Amygdala (tissue), 56 donors: ENCODE measurements at places on chromosomes 5 and 9.

GRCh38 chr9:37992924-37993349 is 76.1 kb downstream of the SHB start:
- DNase-seq, result no peak

- no peak for DNase-seq
Measured at GRCh38 chr5:42720251-42720650, 36.4 kb upstream of the CCDC152 start.

GRCh38 chr9:71479621-71480020 is 288.7 kb downstream of the CEMIP2 start:
- no peak for DNase-seq

DNA sequence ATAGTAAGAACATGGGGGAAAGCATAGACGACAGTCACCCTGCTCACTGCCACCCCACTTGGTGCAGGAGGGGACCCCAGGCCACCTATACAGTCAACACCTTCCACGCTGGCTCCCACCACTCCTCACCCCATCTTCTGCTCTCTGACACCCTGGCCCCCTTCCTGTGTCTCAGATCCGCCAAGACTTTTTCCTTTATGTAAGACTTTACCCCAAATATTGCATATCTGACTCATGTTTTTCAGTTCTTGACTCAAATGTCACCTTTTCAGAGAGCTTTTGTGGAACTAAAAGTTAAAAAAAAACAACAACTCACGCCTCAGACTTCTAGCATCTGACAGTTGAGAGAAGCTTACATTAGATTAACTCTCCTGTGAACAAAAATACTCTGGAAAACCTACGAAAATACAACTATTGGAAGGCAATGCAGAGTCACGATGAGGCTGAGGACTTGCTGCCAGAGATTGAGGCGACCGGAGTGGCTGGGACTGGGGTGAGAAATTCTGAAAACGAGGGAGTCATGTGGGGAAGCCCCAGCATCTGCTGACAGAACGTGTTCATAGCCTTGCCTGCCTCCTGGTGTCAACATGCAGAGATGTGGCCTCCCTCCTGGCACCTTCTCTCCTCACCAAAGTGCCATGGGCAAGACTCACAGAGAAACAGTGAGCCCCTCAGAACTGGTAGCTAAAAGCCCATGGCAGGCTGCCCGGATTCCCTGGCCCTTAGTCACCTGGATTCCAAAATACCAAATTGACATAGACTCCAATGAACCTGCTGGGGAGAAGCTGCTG is 22.4 kb upstream of the FCN2 start:
- DNase-seq, result no peak

DNA sequence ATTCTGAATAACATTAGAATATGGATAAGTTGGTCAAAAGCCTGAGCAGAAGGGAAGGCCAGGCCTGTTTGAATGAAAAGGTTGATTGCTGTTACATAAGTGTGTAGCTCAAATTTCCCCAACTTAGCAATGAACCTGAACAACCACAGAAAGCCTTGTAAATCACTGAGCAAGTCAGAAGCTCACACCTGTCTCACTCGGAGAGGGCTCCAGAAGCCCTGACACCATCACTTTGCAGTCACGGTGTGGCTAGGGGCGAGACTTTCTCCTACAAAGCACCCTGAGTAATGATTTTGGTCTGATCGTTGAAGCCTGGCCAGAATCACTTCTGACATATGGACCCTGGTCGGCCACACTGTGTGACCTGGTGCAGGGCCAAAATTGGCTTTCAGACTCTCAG is 62.0 kb downstream of the MTX3 start:
- no peak for DNase-seq

DNA sequence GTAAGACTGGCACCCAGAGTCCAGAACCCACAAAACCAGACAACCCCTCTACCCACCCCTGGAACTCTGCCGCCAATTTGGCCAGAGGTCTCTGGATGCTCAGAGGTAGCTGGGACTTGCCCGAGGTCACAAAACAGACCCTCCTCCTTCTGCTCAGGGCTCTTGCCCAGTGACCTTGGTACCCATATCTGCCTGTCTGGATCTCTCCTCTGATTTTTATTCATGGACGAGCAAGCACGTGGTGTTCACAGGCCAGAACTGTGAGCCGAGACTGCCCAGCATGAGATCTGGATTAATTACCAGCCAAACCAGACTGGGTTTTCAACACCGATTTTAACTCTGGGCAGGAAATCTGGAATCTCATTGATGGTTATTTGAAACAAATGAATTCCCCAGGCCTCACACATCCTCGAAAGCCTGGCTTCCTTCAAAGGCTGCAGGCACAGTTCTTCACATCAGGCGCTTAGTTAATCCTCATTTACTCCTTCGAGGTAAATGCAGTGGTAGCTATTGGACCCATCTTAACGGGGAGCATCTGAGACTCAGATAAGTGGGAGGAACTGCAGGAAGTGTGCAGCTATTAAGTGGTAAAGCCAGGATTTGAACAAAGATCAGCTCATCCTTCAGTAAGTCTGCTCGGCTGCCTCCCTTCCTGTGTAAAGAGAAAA is 21.4 kb downstream of the COL27A1 start:
- DNase-seq, result no peak

GRCh38 chr5:53568871-53569270 is 8.4 kb downstream of the NDUFS4 start:
- DNase-seq, result no peak

DNA sequence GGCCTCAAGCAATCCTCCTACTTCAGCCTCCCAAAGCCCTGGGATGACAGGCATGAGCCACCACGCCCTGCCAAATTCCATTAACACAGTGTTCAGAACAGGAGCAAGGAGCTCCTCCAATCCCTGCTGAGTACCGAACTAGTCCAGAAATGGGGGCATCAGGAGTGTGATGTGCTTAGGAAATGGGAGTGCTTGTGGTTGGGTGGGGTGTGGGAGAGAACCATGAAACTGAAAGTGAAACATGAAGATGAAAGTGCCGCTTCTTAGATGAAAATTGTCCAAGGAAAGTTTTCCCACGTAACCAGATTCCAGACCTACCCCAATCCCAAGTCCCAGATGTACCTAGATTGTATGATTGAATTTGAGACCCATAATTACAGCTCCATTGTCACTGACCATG is 16.7 kb upstream of the ZNF131 start:
- no peak for DNase-seq

GRCh38 chr5:148937239-148937638 is 110.8 kb downstream of the ADRB2 start:
- no peak for DNase-seq

GRCh38 chr9:99303177-99303576 is 81.1 kb downstream of the SEC61B start:
- DNase-seq, result no peak

GRCh38 chr9:69136779-69137178 is 37.3 kb upstream of the TJP2 start:
- no peak for DNase-seq

DNA sequence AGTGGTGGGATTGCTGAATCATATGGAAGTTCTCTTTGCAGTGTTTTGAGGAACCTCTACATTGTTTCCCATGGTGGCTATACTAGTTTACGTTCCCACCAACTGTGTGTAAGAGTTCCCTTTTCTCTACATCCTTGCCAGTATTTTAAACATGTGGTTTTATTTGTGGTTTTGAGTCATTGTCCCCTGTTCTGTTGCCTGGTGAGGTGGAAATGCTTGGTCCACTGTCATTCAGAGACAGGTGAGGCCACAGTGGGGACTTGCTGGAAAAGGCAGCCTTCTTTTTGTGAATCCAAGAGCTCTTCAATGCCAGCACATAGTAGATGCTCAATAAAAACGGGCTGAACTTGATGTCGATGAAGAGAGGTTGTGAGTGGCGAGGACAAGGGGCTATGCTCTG is 44.2 kb downstream of the SH3PXD2B start:
- DNase-seq, result no peak

GRCh38 chr9:120892748-120893610 is 16.0 kb upstream of the PHF19 start:
- no peak for DNase-seq

DNA sequence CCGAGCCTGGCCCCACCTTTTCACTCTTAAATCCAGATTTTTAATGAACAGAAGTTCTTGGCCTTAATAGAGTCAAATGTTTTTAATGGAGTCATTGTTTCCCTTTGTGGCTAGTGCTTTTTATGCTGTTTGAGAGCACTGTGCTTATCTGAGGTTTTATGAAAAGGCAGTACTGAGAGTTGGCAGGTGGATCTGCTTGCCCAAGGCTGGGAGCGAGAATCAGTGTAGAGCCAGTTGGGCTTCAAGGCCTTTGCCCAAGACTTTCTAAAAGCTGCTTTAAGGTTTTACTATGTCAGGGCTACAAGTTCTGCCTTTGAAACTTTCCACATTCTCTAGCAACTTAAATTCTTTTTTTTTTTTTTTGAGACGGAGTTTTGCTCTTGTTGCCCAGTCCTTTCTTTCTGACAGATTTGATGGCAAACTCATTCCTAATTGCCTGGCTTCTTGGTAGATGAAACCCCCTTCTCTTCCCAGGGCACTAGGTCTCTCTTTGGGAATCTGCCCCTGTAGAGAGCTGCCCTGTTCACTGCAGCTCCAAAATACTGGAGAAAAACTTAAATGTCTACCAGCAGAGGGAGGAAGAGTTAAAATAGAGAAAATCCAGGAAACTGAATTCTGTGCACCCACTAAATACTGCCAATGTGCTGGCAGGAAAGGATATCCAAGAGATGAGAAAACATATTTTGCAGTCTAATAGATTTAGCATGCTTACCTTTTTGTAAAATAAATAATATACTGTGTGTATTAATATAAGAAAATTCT is 36.9 kb upstream of the CDK20 start:
- no peak for DNase-seq

- DNase-seq, result no peak
Measured at GRCh38 chr9:29806937-29807618, 2233.8 kb upstream of the C9orf72 start.

DNA sequence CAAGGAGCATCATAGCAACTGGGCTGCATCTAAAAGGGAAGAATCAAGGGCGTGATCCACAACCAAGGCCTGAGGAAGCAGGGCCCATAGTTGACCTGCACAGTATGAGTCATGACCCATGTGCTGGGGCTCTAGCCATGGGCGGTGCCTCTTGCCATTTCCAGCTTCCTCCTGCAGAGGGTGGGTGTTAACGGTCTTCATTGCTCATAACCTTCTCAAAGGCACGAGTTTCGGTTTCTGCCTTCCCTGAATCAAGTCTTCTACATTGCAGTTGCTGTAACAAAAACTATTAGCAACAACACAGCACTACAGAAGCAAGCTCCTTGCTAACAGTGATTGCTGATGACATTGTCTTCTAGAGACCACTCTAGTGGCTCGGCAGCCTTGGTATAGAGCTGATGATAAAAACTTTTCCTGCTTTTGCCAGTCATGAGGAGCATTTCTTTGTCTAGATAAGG is 66.9 kb downstream of the CTSL start:
- DNase-seq, result no peak

DNA sequence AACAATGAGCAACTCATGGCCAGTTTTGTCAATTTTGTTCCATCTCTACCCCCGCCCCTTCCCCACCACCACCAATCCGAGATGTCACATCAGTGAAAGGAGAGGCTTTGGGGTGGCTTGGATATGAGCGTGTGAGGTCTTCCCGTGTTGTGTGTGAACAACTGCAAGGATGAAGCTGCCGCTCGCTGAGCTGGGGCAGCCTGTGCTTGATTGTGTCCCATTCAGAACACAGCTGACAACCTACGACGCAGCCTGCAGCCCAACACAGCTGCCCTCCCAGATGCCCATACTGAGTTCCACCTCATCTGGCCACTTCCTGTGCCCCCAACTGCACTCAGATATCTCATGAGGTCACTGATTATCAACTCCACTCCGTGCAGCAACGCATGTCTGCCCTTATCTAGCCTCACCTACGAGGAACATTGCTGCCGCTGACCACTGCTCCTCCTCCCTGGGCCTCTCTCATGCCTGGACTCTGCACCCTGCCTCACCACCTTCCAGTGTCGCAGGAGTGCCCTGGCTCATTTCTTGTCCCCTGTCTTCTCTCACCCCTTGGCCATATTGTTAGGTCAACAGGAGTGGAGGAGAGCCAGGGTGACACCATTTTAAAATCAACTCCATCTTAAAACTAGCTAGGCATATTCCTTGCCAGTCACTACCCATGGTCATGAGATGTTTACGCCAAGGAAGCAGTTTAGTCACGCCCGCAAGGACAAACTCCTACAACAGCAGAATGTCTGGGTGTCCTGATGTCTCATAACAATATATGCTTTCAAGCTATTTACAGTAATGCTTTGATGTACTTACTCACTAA is 7.3 kb upstream of the IL4 start:
- no peak for DNase-seq

DNA sequence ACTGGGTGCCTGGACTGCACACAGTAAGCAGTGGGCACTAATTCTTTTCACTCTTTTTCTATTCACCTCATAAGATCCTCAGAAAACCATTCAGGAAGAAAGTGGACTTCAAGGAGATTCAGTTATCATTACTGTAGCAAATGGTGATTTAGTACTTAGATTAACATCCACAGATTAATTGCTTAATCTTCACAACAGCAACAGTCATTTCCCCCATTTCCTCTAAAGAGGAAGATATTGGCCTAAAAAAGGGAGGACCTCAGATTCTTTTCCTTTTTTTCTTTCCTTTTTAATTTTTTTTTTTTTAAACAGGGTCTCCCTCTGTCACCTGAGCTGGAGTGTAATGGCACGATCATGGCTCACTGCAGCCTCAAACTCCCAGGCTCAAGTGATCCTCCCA is 64.4 kb downstream of the AUH start:
- DNase-seq, result no peak

DNA sequence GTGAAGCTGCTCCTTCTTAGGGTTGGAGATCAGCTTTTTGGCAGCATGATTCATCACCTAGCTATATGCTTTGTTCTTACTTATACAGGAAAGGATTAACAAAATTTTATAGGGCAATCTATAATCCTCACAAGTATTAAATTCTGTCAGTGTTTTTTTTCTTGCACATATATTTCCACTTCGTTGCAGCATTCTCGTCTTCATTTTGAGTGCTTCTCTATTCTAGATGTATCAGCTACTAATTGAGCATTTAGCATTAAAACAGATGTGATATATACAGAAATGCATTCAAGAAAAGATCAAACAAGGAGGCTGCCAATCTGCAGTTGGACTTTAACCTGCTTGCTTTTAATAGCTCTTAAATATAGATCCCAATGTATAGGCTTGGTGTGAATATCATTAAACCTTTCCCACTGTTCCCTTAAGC is 3.6 kb upstream of the CTXN3 start:
- DNase-seq, result no peak

DNA sequence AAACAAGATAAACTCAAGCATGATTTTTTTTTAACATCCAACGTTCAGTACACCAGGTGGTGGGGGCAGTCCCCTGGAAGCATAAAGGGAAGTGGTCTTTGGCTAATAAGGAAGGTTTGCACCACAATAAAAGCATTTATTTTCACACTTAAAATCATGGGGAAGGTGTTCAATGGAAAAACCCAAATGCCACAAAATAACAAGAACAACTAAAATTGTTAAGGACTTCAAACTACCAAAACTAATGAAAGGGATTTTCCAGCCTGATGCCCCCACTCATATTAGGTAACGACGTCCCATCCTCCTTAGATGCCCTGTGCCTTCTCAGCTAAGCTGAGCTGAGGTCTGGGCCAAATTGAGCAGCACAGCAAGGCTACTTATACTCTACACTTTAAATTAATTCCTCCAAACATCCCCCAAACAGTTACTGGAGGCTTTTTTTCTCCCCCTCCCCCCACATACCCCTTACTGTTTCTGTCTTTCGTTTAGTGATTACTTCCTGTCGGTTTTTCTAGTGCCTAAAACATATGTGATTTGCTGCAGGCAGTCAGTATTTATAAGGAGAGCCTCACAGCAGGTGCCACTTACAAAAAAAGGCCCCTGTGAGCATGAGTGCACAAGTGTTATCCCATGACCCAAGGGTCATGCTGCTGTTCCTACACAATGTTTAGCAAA is 259.7 kb upstream of the ZNF608 start:
- DNase-seq, result no peak
